Cerebellum (tissue), 4 donors: ENCODE measurements at places on chromosomes 2 and 18. TPM values are rescaled to one million over a fixed set of nuclear protein-coding genes. Genes with fewer than 3 reads are reported as not detected.

- no peak for DNase-seq
These were observed 1.7 kb downstream of the MYO1B start for GRCh38 chr2:191246820-191247380.

DNA sequence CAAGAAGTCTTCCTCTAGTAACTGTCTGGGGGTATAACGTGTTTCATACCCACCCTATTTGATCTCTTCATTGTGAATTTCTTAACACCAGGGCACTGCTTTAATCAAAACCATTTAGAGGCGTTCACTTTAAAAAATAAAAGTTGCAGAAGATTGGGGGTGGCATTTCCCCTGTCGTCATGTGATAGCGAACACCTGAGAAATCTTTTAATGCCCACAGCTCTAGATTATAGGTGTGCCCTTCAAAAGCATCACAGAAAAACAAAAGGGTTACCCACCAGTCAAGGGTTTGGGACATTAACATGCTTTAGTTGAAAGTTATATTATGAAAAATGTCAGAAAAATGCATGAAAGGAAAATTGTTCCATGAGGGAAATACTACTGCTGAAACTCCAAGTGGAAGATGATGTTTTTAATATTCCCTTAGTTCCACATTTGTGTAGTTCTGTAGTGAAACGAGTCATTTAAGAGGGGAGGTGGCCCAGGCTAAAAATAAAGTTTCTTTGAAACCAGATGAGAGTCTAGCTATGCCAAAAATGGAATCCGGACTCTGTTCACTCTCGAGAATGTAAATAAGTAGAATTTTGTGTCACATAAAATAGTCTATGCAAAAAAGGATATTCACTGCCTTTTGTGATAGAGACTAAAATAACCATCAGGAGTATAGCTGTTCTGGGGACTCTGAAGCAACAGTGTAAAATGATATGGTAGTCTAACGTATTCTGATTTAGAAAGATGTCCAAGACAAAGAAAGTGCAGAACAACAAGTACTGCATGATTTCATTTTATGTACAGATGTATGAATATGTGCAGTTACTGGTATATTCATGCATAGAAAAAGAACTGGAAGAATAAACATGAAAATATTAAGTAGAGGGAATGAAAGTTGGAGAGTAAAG, 95.3 kb downstream of the TMEM247 start:
- no peak for DNase-seq

DNA sequence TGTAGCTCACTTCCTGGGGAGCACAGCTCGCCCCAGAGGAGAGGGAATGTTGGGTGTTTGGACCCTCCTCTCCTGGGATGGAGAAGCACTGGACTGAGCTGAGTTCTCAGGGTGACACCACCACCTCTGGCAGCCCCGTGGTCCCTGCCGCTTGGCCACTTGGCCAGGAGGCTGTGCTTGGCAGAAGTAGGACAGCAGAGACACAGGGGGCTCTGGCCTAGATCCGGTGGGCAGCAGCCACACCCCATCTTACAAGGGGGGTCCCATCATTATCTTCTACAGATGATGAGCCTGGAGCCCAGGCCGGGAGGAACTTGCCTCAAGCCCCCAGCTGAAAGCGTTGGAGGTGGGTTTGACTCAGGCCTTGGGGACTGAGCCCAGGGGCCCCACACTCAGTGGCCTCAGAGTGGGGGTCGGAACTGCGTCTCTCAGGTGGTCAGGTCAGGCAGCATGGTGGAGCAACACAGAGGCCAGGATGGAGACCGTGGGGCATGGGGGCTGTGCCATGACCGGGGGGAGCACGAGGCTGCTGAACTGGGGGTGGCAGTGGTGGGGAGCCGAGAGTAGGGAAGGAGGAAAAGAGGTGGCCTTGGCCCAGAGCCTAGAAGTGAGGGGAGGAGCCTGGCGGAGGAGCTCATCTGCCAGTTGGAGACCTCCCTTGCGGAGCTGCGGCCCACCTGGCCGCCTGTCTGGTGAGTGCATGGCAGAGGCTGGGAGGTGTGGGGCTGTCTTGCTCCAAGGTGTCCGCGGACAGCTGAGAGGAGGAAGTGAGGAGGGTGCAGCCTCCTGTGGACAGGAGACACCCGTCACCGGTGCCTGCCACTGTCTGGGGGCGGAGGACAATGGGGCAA, 63.6 kb upstream of the HDAC4 start:
- DNase-seq = no peak

The CYTIP gene
- 0.27 TPM for total RNA-seq

The SLC38A11 gene
- 4.4 TPM for total RNA-seq

DNA sequence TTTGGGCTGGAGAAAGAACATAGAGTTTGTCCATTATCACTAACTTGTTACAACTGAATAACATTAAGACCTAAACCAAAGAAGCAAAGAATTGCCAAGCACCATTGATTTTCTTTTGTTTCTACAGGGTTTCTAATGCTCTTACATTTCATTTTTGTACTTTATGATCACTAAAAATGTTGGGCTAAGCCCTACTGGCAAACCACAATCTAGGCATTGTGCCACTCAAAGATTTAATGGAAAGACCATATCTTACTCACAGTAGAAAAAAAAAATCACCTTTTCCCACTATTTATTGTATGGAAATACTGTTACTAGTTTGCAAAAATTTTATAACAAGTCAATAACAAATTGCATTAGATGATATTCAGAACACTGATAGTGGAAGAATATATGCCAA, 447.4 kb upstream of the PKDCC start:
- DNase-seq = no peak

DNA sequence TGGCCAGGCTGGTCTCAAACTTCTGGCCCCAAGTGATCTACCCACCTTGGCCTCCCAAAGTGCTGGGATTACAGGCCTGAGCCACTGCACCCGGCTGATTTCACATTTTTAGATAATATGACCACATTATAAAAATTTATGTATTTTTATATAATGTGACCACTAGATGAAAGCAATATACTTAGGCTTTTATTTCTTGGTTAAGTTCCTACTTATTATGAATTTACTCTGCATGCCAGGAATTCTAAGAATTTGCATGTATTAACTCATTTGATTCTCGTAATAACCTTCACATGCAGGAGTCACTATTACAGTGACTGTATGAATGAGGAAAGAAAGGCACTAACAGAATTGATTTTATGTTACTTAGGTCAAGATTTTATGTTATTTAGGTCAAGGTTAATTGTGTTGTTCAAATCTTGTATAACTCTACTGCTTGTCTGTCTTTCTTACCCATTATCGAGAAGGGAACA, 25.6 kb upstream of the CASP8 start:
- DNase-seq = no peak

DNA sequence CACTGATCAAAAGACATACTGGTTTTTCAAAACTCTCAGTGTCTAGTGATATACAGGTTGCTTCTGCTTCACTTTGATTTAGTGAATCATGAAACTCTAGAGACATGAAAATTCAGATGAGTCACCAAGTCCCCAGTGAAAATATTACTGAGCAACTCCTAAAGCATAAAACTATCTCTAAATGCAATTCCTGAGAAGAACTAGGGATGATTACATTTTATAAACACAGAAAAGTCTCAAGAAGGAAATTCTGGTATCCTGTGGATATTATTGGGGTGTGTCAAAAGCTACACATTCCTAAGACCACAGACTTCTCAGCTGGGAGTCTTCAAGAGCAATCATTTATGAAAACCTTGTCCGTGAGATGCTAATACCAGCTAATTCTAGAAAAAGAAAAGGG, 9.7 kb downstream of the LRRTM4 start:
- DNase-seq = no peak

The RIT2 gene
- total RNA-seq = 9.5 TPM

The KIF5C gene
- 340 TPM for total RNA-seq

DNA sequence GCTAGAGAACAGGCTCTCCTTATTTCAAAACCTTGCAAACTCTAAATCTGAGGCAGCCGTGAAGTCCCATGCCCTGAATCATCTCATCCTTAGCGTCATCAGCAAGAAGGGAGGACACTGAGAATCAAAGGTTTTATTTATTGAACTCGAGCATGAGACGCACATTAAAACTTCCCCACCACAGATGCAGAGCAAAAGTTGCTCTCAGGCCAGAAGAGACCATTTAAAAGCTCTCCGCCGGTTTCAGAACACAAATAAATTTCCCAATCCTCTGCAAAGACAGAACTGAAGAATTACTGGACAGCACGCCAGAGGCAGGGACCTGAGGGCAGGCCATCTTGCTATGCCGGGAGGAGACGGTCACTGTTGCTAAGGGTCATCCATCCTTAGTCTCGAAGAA, 1.3 kb downstream of the AMMECR1L start:
- DNase-seq = no peak

The UBE2F gene
- total RNA-seq = 24.6 TPM

DNA sequence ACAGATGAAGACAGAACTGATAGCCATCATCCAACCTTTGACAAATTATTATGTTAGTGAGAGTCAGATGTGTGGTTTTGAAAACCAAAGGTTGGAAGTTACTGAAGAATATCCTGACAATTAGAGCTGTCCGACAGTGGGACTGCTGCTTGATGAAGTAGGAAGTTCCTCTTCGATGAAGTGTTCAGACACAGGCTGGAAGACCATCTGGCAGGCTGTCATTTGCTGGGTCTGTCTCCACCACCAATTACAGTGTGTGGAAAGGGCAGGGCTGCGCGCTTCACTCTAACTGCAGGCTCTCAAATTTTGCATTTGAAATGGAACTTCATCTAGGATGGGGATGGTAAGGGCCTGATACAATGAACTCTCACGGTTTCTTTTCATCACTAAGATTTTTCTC, 313.8 kb downstream of the PIK3C3 start:
- DNase-seq = peak; percentile 42

DNA sequence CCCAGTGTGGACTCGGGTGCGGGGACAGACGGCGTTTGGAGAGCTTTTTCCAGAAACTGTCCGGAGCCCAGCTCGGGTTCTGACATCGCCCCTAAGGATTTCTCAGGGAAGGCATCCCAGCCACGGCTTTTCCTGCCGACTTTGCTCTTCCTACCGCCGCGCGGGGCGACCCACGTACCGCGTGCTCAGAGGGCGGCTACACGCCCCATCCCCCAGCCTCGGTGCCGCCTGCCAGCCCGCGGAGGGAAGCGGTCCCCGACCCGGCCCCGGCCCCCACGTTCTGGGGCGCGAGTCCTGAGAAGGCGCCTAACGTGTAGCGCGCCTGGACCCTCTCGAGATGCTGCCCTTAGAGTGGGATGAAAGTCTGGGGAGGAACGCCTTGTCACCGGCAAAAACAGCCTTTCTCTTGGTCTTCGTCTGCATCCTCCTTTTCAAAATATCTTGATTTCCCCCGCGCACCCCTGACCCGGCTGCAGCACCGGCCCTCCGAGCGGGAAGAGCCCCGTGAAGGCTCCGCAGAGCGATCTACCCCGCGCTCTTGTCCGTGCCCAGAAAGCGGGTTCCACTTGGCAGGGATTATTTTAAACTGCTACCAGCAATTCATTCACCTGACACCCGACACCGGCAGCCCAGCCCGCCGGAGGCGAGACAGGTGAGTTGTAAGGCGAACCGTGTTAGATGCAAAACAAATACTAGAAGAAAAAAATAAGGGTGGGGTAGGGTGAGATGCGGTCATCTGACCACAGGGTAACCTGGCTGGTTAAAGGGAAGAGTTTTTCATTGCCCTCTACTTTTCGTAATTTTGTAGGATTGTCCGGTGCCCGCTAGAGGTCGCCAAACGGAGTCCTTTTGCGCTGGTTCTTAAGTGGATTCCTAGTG, 812 bp upstream of the KCNG3 start:
- DNase-seq = peak; percentile 54

DNA sequence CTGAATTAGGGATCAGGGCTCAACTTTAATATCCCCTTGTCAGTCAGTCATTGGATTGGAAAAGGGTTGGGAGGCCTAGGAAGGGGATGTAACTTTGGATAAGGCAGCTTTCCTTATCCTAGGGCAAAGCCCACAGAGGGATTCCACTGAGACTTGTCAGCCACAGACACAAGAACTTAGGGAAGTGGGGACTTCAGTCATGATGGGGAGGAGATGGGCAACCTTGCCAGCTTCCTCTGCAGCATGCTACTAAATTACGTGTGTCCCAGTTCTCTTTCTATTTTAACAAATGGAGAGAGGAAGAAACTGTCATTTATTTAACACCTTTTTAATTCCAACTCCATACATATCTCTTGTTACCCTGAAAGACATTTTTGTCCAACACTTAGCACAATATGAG, 237.8 kb downstream of the WDR7 start:
- DNase-seq = no peak

DNA sequence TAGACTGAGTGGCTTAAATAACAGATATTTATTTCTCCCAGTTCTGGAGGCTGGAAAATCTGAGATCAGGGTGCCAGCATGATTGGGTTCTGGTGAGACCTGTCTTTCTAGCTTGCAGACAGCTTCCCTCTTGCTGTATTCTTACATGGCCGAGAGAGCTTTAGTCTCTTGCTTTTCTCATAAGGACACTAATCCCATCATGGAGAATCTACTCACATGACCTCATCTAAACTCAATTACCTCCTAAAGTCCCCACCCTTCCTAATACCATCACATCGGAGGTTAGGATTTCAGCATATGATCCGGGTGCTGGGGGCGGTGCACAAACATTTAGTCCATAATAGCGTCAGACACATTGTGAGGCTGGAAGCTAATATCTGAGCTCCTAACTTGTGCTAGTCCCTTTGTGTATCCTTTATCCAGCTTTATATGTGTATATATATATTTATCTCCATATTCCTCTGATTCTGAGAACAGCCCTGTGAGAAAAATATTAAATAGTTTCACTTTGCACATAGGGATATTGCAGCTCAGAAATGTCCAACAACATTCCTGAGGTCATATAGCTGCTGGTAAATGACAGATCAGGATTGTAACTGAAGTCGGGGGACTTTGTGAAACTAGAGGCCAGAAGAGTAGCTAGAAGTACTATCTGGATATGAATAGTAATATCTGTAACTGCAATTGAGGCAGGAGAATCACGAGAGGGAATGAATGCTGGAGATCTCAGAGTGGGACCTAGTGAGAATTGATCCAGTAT, 28.9 kb downstream of the MARCHF4 start:
- no peak for DNase-seq

- DNase-seq = no peak
These were observed 56.8 kb downstream of the MYO1B start for GRCh38 chr2:191301971-191302370.

GRCh38 chr2:105184420-105184819, 57.1 kb upstream of the GPR45 start:
- no peak for DNase-seq

- no peak for DNase-seq
These were observed 1125.0 kb upstream of the FAM98A start for GRCh38 chr2:34724107-34724506.

The FOXI3 gene
- 0.36 TPM for total RNA-seq

The RBM43 gene
- total RNA-seq = 3.8 TPM

GRCh38 chr2:72106978-72107377, 40.7 kb downstream of the CYP26B1 start:
- no peak for DNase-seq

DNA sequence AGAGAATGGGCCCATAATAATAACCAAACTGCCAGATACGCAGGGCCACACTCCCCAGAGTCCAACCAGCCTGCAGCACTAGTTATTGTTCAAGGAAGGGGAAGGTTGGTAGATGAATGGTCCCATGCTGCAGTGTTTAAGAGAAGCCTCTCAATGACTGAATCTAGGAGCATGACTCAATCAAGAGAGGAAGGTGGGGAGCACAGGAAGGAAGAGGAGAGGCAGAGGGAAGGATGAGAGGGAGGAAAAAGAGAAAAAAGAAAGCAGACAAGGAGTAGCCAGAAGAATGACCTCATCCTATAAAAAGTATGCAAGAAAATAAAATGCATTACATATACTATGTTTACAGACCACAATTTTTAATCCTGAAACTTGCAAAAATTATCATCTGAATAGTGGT, 174.5 kb downstream of the TCF4 start:
- no peak for DNase-seq

The RBKS gene
- total RNA-seq = 2.1 TPM

The SLC5A7 gene
- total RNA-seq = 3.1 TPM

- DNase-seq = no peak
These were observed 629.6 kb upstream of the FANCL start for GRCh38 chr2:58870704-58871103.
